Sciatic nerve (tissue), 2 donors: ENCODE measurements at places on chromosomes 2 and 18.

DNA sequence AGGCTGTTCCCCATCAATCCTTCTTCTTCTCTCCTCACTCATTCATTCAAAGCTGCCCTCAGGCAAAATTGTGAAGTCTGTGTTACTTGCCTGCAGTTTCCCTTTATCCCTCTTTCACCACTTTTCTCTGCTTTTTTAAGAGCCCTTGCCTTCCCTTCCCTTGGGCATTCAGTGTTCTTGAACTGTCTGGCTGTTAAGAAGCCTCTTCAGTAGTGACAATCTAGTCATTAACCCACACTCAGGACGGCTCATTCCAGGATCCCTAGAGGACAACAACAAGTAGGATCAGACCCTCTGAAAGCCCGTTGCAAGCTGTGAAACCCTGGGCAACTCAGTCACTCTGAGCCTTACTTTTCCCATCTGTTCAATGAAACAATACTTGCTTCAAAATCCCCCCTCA is 615.7 kb downstream of the EPHA4 start:
- DNase-seq: no peak

GRCh38 chr2:136217996-136218395 is 100.0 kb upstream of the CXCR4 start:
- DNase-seq: no peak

DNA sequence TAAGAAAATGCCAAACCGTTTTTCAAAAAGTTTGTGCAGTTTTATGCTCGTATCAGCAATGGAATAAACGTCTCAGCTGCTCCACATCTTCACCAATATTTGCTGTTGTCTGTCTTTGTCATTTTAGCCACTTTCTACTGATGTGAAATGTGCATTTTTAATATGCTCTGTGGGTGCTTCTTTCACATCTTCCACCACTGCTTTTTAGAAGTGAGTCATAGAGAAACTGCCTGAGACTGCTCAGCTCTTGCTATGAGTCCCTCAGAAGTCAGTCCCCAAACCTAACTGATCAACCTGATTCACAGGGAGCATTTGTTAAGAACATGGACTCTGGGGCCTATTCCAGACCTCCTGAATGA is 41.0 kb upstream of the EPC2 start:
- DNase-seq: no peak

DNA sequence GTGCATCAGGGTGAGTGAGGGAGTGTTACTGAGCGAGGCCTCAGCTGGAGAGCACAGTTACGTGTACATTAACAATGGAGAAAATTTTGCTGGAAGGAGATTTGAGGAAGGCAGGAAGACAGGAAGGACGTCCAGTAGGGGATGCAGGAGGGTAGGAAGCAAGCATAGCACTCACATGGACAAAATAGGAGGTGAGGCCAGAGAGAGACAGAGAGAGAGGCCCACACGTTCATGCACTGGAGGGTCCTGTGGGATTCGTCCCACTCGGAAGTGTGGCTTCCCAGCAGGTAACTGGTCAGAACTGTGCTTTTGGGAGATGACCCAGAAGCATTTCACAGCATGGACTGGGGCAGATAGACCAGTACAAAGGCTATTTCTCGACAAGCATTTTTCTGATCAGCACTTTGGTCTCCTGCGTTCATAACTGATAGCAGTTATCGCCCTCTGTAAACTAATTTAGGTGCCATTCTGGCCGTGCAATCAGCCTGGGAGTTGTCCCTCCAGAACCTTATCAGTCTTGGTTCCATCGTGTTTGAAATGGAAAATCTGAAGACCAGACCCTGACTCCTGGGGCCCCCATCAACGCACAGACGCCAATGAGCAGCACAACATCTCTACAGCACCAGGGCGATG is 5.7 kb downstream of the LCT start:
- DNase-seq: no peak

- no peak for DNase-seq
These were observed 32.2 kb downstream of the MTERF4 start for GRCh38 chr2:241069821-241070281.
